Hair follicular keratinocyte (primary cell): ENCODE measurements at places on chromosomes 7 and 10. TPM values are rescaled to one million over a fixed set of nuclear protein-coding genes. Genes with fewer than 3 reads are reported as not detected.

Gene NUP42
- total RNA-seq, result 19.0 and 39.1 TPM in 2 replicates

Gene HECW1
- 0.04 TPM in 1 of 2 replicates, not detected in the other for total RNA-seq

Gene CAMK2B
- 0.04 and 0.47 TPM in 2 replicates for total RNA-seq

Gene TAC1
- not detected in 2 replicates for total RNA-seq

Gene CPN1
- total RNA-seq, result not detected in 2 replicates
